Karpas-422 (cell line): ENCODE measurements at places on chromosomes 12 and 14. TPM values are rescaled to one million over a fixed set of nuclear protein-coding genes. Genes with fewer than 3 reads are reported as not detected.
A peak's percentile ranks its signal among the peaks of the same experiment; 100 is the strongest.

DNA sequence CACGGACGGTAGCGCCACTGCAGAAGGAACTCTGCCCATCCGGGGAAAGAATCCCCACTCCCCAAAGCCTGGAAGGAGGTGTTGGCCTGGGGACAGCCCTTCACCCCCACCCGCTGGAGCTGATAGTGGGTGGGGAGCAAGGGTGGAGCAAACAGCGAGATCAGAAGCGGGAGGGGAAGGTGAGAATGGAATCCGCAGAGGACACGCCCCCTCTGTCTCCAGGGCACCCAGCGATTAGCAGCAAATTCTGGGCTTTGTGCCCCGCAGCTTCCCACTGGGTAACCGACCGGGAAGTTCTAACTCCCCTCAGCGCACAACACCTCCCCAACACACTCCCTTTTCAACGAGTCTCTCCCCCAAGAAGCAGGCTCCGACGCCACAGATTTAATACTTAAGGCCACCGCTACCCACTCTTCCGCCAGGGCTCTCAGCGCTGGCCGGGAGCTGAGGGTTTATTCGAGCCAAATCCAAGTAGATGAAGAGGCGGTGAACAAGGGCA, 1.4 kb downstream of the SLC25A29 start:
- DNase-seq = peak; percentile 58

- DNase-seq = no peak
Measured at GRCh38 chr12:65594409-65594808, 229.9 kb upstream of the HMGA2 start.

- no peak for DNase-seq
Measured at GRCh38 chr12:75674393-75674792, 163.0 kb upstream of the KRR1 start.

DNA sequence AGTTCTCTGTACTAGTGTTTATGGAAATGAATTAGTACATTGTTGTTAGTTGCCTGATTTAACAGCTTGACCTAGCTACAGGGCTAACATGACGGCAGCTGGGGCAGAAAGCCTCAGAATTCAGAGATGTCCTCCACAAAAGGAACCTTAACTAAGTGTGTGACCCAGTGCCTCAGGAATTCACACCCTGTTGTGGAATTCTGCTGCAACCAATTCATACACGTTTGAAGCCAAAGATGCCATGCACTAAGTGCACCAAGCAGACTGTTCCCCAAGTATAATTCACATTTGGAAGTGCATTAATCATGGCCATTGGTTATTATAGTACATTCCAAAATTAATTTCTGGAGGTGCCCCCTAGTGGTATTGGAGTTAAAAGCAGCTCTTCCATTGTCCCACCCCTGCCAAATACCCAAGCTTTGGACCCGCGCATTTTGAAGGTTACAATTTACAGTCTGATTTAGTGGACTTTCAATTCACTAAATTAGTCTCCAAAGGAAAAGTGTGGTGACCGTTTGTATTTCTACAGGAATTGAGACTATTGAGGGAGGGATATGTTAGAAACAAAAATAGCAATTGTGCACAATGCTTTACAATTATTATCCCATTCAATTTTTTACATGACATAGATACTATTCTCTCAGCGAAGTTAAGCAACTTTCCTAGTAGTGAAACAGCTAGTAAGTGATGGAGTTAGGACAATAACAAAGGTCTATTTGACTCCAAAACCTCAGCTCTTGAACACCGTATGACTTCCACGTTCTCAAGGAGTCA, 85.9 kb downstream of the PAX9 start:
- peak; percentile 82 for DNase-seq

- no peak for DNase-seq
Measured at GRCh38 chr14:24713404-24713803, 79.4 kb upstream of the GZMB start.

DNA sequence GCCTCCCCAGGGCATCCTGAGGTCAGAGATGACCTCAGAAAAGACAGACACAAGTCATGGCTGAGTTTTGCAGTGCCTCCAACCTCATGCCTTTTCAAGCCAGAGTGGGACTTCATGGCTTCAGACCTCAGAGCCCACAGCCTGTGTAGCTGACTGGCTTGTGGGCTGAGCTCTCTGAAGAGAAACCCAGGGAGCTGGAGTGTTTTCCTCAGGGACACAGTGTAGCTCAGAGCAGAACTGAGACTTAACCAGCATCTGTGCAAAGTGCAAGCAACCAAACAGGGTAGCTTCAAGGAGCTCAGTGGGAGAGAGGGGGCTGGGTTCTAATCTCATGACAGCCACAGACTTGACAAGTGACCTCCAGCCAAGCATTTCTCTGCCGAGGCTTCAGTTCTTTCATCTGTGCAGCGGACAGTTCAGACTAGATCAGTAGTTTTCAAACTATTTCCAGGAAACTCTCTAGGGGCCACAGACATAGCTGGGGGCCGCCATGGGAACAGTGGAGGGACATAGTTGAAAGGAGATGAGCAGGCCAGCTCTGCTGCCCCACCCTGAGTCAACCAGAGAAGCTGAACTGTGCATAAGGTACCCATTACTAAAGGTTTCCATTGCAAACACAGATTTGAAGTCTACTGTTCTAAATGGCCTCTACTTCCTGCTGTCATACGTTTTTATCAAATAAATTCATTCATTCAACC, 80.0 kb downstream of the LGMN start:
- DNase-seq = peak; percentile 66

GRCh38 chr14:69624136-69624535, 12.7 kb downstream of the SUSD6 start:
- DNase-seq = no peak

GRCh38 chr14:102827716-102828115, 50.5 kb downstream of the TRAF3 start:
- DNase-seq = no peak

DNA sequence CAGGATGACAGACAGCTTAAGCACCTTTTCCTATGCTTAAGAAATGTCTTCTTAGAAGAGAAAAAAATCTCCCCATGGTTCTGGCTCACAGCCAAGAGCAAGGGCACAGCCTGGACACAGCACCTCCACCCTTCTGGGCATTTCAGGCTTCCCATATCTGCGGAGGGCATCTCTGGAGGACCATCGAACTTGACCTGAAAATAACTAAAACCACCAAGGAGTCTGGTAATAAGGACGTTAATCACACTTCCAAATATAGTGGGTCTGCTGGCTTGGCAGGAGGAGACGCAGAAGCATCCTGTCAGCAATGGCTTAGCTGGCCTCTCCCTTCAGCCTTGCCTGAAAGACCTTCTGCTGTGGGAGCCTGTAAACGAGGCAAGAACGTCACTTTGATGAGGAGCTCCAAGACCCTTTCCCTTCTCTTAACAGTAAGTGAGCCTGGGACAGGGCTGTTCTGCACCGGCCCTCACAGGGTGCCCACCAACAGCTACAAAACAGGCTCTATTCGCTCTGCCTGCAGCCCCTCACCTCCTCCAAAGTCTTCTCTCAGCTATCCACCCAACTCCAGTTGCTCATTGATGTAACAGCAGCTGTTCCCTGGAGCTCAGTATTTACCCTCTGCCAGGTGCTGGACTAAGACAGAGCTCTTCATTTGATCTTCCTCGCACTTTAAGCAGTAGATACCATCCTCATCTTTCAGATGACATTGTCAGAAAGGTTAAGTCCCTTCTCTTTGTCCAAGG, 13.2 kb downstream of the SETD3 start:
- DNase-seq = no peak

GRCh38 chr14:104889375-104889757, 24.3 kb downstream of the CEP170B start:
- DNase-seq = no peak

DNA sequence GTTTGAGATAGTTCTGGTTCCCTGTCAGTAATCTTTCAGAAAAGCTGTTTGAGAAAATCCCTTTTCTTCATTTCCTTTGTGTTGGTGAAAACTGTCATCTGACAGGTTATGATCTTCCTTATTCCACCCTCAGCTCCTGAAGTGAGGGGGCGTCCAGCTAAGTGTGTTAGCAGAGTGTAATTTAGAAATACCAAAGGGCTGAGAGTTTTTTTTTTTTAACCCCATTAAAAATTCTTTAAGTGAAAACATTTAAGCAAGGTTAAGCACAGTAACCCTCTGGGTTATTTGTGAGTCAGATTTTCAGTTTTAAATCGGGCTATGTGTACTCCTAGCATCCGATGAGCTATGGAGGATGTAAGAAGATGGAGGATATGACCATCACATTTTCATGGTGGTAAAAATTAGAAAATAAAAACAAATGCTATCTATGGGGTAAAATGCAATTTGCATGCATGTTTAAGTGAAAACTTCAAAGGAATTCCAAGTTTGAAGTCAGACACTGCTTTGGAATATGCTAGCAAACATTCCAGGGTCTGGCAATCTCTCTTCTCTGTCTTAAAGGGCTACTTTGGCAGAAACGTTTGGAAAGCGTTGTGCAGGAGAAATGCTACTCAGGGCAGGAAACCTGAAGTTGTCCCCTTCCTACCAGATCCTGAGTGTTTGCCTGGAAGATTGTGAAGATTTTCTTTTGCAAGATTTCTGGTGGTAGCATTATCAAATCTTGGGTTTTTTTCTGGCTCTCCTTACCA, 197.0 kb upstream of the PRICKLE1 start:
- no peak for DNase-seq

- no peak for DNase-seq
Measured at GRCh38 chr12:102833687-102834441, 83.2 kb downstream of the PAH start.

DNA sequence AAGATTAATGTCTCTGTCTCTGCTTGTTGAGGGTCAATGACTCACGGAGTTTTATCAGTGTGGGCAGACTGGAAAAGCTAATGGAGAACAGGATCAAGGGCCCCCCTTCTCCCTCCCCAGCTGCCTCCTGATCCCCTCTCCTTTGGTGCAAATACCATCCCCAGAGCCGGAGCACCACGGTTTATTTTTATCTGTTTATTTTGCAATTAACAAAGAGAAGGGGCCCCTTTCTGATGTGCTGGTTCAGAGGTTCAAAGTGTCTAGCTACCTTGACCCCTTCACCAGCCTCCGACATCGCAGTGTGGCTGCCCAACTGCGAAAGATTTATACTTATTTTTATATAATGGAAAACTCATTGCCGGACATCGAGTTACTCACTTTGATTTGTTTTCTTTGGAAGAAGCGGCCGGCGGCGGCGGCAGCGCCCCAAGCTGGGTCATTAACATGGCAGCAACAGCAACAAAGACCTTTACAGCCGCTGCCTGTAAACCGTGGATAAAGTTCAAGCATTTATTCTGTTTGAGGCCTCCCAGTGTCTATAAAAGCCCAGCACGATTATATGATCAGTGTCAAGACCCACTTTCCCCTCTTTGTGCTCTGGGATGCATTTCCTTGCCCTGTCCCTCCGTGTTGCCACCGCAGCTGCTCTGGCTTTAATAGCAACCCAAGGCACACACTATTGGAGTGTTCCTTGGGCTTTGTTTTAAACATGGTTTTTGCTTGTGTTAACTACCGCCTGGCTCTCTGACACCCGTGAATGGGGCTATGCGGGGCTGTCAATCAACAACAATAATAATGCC, 47.4 kb upstream of the PARP11 start:
- DNase-seq = no peak

GRCh38 chr14:102805371-102805891, 28.2 kb downstream of the TRAF3 start:
- no peak for DNase-seq

- no peak for DNase-seq
Measured at GRCh38 chr14:79064214-79064613, 894.0 kb downstream of the NRXN3 start.

- no peak for DNase-seq
Measured at GRCh38 chr12:108657130-108657745, 23.5 kb upstream of the SELPLG start.

DNA sequence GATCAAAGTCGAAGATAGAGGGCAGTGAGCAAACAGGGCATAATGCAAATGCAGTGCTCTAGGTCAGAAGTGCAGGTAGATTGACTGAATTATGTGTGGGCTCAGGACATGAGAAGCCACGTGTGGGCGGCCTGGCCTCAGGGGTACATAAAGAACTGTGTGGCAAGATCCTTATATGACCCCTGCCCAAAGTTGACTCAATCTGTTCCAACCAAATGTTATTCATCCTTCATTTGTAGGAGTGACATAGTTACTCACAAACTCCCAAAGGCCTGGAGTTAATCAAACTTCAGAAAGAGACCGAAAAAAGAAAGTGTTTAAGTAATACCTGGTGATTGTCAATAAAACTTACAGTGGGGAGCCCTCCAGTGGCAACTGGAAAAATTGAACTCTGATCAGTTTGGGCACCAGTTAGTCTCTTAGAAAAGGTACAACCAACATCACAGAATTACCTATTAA, 150.4 kb upstream of the FAR2 start:
- DNase-seq = peak; percentile 58

DNA sequence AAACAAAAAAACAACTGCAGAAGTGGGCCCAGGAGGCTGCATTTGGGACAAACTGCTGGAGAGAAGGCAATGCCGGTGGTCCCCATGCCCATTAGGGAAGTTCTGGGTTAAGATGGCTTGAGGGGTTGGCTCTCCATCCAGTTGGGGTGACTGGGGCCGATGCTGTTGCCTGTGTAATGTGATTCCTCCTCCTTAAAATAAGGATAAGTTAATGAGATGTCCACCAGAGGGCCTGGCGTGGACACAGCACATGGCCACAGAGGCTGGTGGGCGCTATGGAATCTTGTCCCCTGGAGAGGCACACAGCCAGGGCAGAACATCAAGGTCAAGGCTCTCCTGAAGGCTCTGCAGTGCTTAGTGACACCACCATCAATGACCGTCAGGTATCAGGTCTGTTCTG, 1.0 kb upstream of the TESC start:
- DNase-seq = no peak

GRCh38 chr14:77045238-77046162, 17.0 kb upstream of the IRF2BPL start:
- no peak for DNase-seq

- no peak for DNase-seq
Measured at GRCh38 chr12:37543131-37543965, 773.2 kb upstream of the ALG10B start.

Gene KRT80
- total RNA-seq = not detected in 2 replicates

Gene GARIN6
- total RNA-seq = not detected in 2 replicates

Gene LBHD2
- not detected in 2 replicates for total RNA-seq

Gene RIPK3
- total RNA-seq = 1.6 and 2.3 TPM in 2 replicates

Gene CLEC4C
- total RNA-seq = not detected in 2 replicates

Gene PTPRO
- 0.11 TPM in 1 of 2 replicates, not detected in the other for total RNA-seq

Gene NPAS3
- 1.6 and 6.9 TPM in 2 replicates for total RNA-seq

Gene CLEC4D
- total RNA-seq = not detected in 2 replicates

Gene TCL1A
- 24.1 and 52.1 TPM in 2 replicates for total RNA-seq

Gene APOF
- not detected in 2 replicates for total RNA-seq

Gene CCDC88C
- total RNA-seq = 57.9 and 72.4 TPM in 2 replicates
